Fibroblast of skin of left quadriceps (primary cell): ENCODE measurements at places on chromosomes 12 and 14.

- DNase-seq = no peak
Measured at GRCh38 chr14:95784137-95784536, 70.2 kb upstream of the TCL1A start.

GRCh38 chr12:6970096-6970527 is 352 bp downstream of the PHB2 start:
- DNase-seq = no peak

- no peak for DNase-seq
Measured at GRCh38 chr14:94058128-94058673, 22.8 kb downstream of the DDX24 start.

DNA sequence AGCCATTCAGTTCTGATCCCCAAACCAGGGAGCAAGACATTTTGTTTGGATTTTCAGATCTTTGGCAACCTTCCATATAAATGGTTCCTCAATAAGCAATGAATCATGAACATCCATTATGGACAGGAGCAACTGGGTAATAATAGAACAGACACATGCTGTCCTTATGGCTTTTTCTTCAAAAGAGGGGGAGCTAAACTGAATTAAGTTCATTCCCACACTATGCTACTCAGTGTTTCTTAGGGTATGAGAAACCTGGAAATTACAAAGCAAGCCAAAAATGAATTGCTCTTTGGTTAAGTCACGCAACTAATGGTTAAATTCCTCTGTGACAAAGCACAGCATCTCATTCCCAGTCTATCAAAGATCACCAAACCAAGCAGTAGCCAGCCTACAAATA is 51.0 kb downstream of the PTGER2 start:
- DNase-seq = peak; percentile 81
